IPS DF 6.9 (cell line): ENCODE measurements at places on chromosomes 4 and X.

GRCh38 chrX:2697741-2698299 lies 6.7 kb downstream of the CD99 start:
- peaks cover 11% of the 10 kb centered on the region; the same call in 1 of the 2 replicates for H3K27me3 ChIP-seq
- no peak overlapping the region for H3K4me3 ChIP-seq
- DNase-seq: no peak
- H3K4me1 ChIP-seq: 0 out of 2 replicates have a peak, but pooled peaks cover 1% of the 10 kb centered on the region
- no peaks in the 10 kb centered on the region for H3K36me3 ChIP-seq
- no peak overlapping the region for H3K27ac ChIP-seq

- H3K27ac ChIP-seq: no peak overlapping the region
- DNase-seq: no peak
- H3K36me3 ChIP-seq: no peaks in the 10 kb centered on the region
- no peak overlapping the region for H3K4me3 ChIP-seq
- H3K27me3 ChIP-seq: no peaks in the 10 kb centered on the region
These were observed 144.1 kb upstream of the NOCT start for GRCh38 chr4:138871555-138871875.

GRCh38 chrX:13022926-13023325 lies 21.5 kb downstream of the FAM9C start:
- H3K4me3 ChIP-seq: no peak overlapping the region
- no peak overlapping the region for H3K27ac ChIP-seq
- no peaks in the 10 kb centered on the region for H3K36me3 ChIP-seq
- no peaks in the 10 kb centered on the region for H3K27me3 ChIP-seq

GRCh38 chr4:7518871-7519637 lies 84.3 kb upstream of the PSAPL1 start:
- DNase-seq: no peak
- no peaks in the 10 kb centered on the region; the same call in 1 of the 2 replicates for H3K4me1 ChIP-seq
- no peak overlapping the region for H3K27ac ChIP-seq
- no peaks in the 10 kb centered on the region for H3K36me3 ChIP-seq

DNA sequence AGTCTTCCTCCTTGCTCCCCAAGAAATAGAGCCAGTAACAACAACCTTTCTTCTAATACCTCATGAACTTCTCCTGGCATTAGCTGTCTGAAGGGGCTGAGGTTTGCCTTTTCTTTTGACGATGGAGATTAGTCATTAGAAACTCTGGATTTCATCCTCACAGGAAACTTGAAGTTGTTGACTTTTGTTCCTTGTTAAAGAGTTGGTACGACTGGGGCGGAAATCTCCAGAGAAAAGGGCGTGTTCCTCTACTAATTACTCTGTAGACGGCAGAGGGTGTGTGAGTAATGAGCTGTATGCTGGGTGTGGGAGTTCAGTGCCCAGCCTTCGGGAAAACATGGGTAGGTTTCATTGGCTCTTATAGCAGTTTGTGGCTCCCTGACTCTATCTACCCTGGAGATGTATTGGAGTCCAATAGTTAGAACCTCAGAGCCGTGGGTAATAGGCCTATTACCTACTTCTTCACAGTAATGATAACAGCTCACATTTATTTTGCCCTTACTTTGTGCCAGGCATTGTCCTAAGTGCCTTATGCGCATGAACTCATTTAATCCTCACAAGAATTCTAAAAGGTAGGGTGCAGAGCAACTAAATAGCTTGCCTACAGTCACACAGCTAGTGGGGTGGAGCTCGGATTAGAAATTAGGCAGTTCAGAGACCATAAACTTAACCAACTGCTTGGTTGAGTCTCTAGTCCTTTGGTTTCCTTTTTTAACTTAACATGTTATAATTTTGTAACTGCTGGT lies 23.4 kb downstream of the TMEM164 start:
- DNase-seq: no peak
- H3K4me3 ChIP-seq: no peak overlapping the region
- H3K36me3 ChIP-seq: no peaks in the 10 kb centered on the region
- no peak overlapping the region for H3K27ac ChIP-seq

DNA sequence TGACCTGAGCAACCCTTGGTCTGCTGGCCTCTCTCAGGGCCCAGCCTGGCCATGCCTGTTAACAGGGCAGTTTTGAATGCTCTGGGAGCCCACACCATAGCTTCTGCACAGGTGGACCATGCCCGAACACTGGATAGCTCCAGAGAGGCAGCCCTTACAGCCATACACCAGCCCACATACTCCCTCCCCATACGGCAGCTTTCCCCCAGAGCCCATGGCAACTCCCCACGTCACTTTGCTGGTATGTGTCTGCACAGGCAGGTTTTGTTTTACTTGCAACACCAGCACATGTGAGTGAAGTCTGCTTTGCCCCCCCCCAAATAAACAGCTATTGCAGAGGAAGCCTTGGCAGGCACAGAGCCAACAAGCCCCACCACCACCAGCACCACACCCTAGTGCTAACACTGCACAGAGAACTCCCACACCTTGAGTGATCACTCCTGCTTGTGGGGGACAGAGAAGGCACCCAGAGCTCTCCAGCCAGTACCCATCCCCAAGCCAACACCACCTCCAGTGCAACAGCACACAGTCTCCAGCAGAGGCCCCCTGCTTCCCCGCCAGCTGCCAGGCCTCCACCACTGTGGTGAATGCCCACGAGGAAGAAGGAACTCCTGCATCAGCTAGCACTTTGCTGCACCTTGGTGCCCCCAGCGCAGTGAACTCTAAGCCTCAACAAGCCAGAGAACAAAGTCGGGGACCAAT lies 87.3 kb downstream of the STPG2 start:
- no peaks in the 10 kb centered on the region for H3K4me1 ChIP-seq
- H3K4me3 ChIP-seq: no peak overlapping the region
- no peaks in the 10 kb centered on the region for H3K36me3 ChIP-seq

DNA sequence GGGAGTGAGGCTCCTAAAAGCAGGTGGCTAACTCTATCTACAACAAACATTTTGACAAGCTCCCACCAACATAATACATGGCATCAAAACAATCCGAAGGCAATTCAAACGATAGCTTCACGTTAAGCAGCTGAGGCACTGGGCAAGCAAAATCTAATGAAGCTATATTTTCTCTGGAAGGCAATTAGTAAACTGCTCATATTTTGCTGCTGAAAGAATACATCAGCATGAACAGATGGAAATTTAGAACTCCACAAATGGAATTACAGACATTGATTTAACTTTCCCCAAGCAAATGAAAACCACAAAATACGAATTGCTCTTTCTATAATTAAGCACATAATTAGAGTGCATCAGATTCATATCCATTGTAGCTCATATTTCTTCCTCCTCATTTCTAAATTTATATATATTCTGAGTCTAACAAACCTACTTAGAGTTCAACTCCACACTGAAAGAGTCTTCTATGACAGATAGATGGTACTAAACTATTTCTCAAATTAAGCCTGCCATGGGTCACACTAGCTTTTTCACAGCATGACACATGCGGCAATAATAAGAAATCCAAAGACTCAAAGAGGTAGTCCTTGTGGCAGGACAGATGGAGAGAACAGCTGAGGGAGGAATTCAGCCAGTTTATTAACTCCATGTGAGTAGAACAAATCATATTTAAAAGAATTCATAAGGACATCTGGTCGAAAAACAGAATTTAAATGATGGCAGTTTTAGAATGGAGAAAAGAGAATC lies 305.4 kb downstream of the MAPK10 start:
- no peak overlapping the region for H3K27ac ChIP-seq
- H3K4me1 ChIP-seq: no peaks in the 10 kb centered on the region
- H3K4me3 ChIP-seq: no peak overlapping the region
- H3K36me3 ChIP-seq: no peaks in the 10 kb centered on the region
- no peaks in the 10 kb centered on the region for H3K27me3 ChIP-seq
- DNase-seq: no peak

DNA sequence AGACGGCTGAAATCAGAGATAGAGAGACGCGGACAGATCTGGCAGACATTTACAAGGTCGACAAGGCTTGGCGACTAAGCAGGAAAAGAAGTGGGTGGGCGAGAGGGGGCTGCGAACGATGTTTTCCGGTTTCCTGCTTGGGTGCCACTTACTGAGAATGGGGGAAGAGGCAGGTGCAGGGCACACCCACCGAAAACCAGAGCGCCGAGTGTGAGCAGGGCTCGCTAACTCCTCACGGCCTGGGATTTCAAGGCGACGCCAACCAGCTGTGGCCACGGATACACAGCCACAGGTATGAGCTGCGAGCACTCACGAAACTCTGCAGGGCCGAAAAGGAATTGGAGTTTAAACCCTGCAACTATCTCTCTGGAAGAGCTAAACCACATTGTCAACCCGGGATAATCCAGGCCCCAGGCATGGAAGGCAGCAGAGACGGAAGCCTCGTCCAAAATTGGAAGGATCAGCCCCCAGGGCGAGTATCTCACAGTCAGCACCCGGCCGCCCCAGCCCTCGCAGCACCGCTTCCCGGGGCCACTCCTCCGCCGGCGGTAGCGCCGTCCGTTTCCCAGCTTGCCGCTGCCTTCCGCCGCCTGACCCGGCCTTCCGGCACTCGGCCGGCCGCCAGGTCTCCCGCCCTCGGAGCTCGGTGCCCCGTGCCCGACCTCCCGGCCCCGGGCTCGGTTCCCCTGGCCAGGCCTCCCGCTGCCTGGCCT lies 778 bp downstream of the CASP3 start:
- no peaks in the 10 kb centered on the region for H3K27me3 ChIP-seq
- peak overlapping the region; percentile 98 for H3K4me3 ChIP-seq
- H3K4me1 ChIP-seq: peaks cover 3% of the 10 kb centered on the region; the same call in 1 of the 2 replicates
- H3K36me3 ChIP-seq: no peaks in the 10 kb centered on the region

GRCh38 chr4:8940792-8941491 lies 69.3 kb upstream of the HMX1 start:
- H3K27me3 ChIP-seq: no peaks in the 10 kb centered on the region
- H3K36me3 ChIP-seq: no peaks in the 10 kb centered on the region
- no peaks in the 10 kb centered on the region for H3K4me1 ChIP-seq
- no peak overlapping the region for H3K27ac ChIP-seq
- H3K4me3 ChIP-seq: no peak overlapping the region

DNA sequence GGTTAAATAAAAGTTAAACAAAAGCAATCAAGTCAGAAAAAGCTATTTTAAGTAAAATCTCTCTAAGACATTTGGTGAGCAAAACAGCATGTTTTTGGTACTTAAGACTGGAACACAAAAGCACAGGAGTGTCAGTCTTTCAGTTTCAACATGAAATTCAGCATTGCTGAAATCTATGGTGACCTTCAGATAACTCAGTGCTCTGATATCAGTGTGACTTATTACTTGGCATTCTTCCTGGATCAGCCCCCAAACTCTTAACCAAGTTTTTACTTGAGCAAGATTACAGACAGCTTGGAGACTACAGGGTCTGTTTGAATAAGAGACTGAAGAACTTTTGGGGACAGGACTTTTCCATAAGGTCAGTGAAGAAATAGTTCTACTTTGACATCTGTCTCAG lies 437.2 kb downstream of the RAPGEF2 start:
- H3K4me1 ChIP-seq: peaks cover 2% of the 10 kb centered on the region; the same call in 1 of the 2 replicates
- H3K27ac ChIP-seq: no peak overlapping the region
- DNase-seq: no peak
- H3K36me3 ChIP-seq: no peaks in the 10 kb centered on the region
- no peak overlapping the region for H3K4me3 ChIP-seq

DNA sequence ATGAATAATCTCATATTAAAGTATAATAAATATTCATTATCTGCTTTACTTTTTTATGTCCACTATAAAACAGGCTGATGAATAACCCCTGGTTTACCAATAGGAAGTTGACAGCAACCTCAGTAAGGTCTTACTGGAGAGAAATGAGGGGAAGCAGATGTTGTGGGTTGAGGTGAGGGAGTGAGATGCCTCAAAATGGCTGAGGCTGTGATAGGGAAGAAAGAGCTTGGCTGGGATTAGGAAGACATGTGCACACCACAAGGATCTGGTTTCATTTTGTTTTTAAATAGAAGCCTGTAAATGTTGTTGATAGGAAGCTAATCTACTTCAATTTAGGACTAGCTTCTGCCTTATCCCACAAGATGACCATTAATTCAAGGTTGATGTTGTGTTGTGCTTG lies 14.4 kb upstream of the CYBB start:
- H3K36me3 ChIP-seq: no peaks in the 10 kb centered on the region
- no peak overlapping the region for H3K4me3 ChIP-seq
- no peak overlapping the region for H3K27ac ChIP-seq
- H3K4me1 ChIP-seq: no peaks in the 10 kb centered on the region
- no peak for DNase-seq
- H3K27me3 ChIP-seq: no peaks in the 10 kb centered on the region

DNA sequence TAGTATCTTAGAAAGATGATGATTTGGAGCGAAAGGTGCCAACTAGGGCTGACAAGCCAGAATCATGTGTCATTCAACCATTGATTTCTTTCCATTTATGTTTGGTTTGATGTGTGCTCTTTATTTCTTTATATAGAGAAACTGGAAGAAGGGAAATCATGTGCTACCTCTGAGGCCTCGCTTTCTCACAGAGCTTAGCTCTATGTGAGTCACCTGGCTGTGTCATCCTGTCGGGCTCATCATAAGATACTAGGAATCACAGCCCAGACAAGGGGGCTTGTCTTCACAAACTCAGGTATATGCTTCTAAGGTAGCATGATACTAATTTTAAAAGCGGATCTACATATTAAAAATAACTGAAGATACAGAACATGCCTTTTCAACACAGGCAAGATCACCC lies 81.7 kb upstream of the GPM6B start:
- no peaks in the 10 kb centered on the region for H3K36me3 ChIP-seq
- no peak overlapping the region for H3K27ac ChIP-seq

DNA sequence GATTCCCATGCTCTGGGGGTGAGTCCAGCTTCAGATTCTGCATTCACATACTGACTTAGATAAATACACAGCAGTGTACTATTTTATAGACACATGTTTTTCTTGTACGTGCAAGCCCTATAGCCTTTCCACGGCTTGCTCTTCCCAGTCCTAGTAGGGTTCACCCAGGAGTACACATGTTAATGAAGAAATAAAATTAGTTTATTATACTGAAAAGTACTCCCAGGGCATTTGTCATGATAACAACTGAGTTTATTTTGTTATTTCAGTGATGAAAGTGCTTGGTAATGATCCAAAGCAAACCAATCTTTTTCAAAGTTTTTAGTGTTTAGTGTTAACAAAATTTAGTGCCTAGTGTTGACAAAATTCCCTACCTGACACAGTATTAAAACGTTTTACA lies 21.3 kb downstream of the MAPK10 start:
- no peaks in the 10 kb centered on the region for H3K4me1 ChIP-seq
- no peak overlapping the region for H3K27ac ChIP-seq
- no peak overlapping the region for H3K4me3 ChIP-seq
- H3K36me3 ChIP-seq: no peaks in the 10 kb centered on the region
- H3K27me3 ChIP-seq: no peaks in the 10 kb centered on the region
